ENCODE measurements at places on chromosomes 13 and 19.

- no peak for DNase-seq
These were observed 2.7 kb downstream of the PROSER1 start for GRCh38 chr13:39035204-39035603.

GRCh38 chr13:95115525-95115924, 185.7 kb downstream of the ABCC4 start:
- DNase-seq, result no peak

DNA sequence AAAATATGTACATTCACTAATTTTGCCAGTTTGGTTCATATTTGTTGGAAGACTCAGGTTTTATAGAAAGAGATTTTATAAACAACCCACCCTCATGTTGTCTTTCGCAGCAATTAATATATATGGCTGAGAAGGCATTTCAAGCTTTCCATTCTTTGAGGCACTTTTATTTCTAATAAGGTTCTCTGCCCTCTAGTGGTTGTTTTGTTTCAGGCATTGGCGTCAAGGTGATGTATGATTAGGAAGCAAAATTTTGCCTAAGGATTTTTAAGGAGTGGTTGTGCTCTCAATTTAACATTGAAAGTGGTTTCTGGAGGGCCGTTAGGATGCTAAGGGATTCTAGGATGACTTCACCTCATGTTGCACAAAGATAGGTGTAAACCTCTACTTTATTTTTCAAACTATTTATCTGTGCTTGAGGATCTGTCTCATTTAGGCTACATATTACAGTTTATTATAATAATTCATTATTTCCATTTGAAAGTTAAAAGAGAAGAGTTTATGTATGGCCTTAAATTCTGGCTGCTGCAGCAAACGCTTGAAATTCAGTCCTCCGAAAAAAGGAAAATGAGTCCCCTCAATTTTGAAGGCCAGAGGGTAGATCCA, 35.9 kb downstream of the OXGR1 start:
- DNase-seq, result no peak

DNA sequence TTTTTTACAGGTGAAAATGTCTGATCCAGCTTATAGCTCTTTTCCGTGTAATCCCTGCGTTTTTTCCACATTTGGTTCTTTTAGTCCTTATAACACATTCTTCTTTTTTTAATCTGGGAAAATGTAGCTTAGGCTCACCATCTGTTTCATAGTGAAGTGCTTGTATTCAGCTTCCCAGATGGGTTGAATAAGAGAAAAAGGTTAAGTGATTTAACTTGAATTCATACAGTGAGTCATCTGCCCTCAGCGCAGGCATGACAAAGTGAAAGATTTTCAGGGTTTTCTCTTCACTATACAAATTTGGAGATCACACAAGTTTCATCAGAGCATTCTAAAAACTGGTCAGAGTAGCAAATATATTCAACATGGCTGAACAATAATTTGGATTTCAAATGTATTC, 224.8 kb downstream of the SPRY2 start:
- no peak for DNase-seq

- no peak for DNase-seq
These were observed 9.3 kb downstream of the GP6 start for GRCh38 chr19:55028757-55029156.

DNA sequence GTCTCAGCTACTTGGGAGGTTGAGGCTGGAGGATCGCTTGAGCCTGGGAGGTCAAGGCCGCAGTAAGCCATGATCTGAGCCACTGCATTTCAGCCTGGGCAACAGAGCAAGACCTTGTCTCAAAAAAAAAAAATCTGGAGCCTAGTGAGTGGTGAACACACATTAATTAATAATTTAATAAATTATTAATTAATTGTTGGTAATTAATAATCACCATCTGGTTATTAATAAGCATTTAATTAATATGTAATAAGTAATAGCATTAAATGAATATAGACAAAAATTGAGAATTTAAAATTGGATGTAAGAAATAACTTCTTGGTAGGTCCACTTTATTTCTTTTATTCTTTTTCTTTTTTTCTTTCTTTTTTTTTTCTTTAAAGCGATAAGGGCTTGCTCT, 31.9 kb upstream of the CEBPA start:
- no peak for DNase-seq

DNA sequence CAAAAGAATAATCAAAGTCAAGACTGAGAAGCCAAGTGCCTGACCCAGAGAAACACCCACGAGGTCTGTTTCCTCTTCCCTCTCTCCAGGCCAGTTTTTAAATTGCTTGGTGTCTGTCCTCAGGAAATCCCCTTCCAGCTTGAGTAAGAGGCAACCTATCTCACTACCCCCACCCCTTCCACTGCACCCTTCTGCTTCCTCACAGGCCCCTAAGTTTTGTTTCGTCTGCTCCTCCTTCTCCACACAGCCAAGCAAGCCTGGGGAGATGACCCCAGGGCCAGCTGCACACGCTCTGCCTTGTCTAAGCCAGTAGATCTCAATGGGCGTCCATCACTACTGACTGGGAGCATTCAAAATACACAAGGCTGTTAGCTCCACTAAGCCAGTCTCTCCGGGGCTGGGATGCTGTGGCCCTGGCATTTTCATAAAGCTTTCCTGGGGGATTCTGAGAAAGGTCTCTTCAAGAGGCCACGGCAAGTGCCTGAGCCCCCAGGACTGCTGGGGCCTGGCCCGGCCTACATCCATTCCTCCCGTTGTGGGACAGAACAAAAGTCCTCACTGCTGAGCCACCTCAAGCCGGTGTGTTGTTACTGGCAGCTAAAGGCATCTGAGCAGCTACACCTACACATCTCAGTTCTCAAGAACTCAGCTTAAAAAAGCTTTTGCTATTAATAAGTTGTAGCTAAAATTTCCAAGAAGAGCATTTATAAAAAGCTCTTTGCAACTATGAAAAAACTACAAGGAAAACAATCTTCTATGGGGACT, 14.9 kb upstream of the IL4I1 start:
- DNase-seq, result no peak

Measured in left lobe of liver (tissue), 2 donors.